Left ventricle myocardium inferior (tissue), 1 donor: ENCODE measurements at places on chromosomes 4 and X. TPM values are rescaled to one million over a fixed set of nuclear protein-coding genes. Genes with fewer than 3 reads are reported as not detected.

GRCh38 chrX:54288968-54289367 lies 68.9 kb downstream of the WNK3 start:
- H3K36me3 ChIP-seq: no peaks in the 10 kb centered on the region
- H3K4me1 ChIP-seq: no peaks in the 10 kb centered on the region
- no peak for DNase-seq
- H3K4me3 ChIP-seq: no peak overlapping the region

DNA sequence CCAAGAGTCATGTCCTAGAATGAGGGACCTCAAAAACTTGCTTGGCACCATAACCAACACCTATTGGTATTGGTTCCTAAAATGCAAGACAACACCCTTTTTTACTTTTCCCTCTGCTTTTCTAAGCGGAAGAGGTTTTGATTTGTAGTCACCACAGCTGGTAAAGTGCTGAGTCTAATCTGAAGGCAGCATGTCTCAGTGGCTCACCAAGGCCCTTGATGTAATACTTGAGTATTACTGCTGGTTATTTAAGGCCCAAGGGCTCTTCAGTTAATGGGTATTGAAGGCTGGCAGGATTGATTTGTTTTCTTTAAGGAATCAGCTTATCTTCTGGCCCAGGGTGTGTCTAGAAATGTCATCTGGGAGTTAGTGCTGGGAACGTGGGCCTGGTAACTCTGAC lies 735.1 kb downstream of the GLUD2 start:
- H3K27ac ChIP-seq: no peak overlapping the region
- no peak for DNase-seq
- H3K4me3 ChIP-seq: no peak overlapping the region
- H3K36me3 ChIP-seq: no peaks in the 10 kb centered on the region
- H3K27me3 ChIP-seq: no peaks in the 10 kb centered on the region
- H3K4me1 ChIP-seq: no peaks in the 10 kb centered on the region

- H3K4me3 ChIP-seq: no peak overlapping the region
- H3K27me3 ChIP-seq: no peaks in the 10 kb centered on the region
- no peak overlapping the region for H3K27ac ChIP-seq
- DNase-seq: no peak
- no peaks in the 10 kb centered on the region for H3K4me1 ChIP-seq
Measured at GRCh38 chrX:150185766-150186165, 177.4 kb upstream of the MAMLD1 start.

- no peak overlapping the region for H3K27ac ChIP-seq
- H3K4me3 ChIP-seq: no peak overlapping the region
- DNase-seq: no peak
- no peaks in the 10 kb centered on the region for H3K4me1 ChIP-seq
- no peaks in the 10 kb centered on the region for H3K27me3 ChIP-seq
Measured at GRCh38 chrX:53969540-53969939, 74.7 kb downstream of the PHF8 start.

The CFAP99 gene
- not detected for total RNA-seq

The GPR143 gene
- not detected for total RNA-seq

The GABRE gene
- total RNA-seq: 31.3 TPM
